ENCODE measurements at places on chromosomes 16 and 17. TPM values are rescaled to one million over a fixed set of nuclear protein-coding genes. Genes with fewer than 3 reads are reported as not detected.

Gene MYL11
- total RNA-seq, result 10.4 TPM

Gene VAT1L
- total RNA-seq, result 0.76 TPM

Gene KLHL10
- total RNA-seq, result not detected

Gene LUC7L3
- total RNA-seq, result 157 TPM

Gene ZFP3
- total RNA-seq, result 0.53 TPM

Gene NUTF2
- total RNA-seq, result 149 TPM

DNA sequence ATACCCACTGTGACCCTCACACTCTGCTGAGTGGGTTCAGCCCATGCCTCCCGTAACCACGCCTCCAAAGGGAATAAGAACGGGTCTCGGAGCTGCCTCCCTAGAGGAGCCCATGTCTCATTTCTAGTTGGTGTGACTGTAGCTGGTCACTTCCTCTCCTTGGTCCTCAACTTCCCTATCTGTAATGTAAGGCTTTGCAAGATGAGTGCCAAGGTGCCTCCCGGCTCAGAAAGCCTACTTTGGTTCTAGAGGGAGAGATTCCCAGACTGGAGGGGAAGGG lies 20.8 kb downstream of the C16orf74 start:
- no peak for DNase-seq
- H3K4me1 ChIP-seq, result peaks cover 13% of the 10 kb centered on the region
- no peak overlapping the region for H3K27ac ChIP-seq
- H3K4me3 ChIP-seq, result no peak overlapping the region
- peaks cover 3% of the 10 kb centered on the region for H3K27me3 ChIP-seq
- H3K36me3 ChIP-seq, result no peaks in the 10 kb centered on the region

- H3K4me1 ChIP-seq, result peaks cover 9% of the 10 kb centered on the region
- peaks cover 9% of the 10 kb centered on the region for H3K27me3 ChIP-seq
- DNase-seq, result no peak
- no peak overlapping the region for H3K4me3 ChIP-seq
- H3K36me3 ChIP-seq, result no peaks in the 10 kb centered on the region
Observed at GRCh38 chr17:34246446-34246845, 8.6 kb upstream of the CCL2 start.

- peak overlapping the region; percentile 8 for H3K27ac ChIP-seq
- DNase-seq, result no peak
- peaks cover 16% of the 10 kb centered on the region for H3K4me1 ChIP-seq
- H3K27me3 ChIP-seq, result no peaks in the 10 kb centered on the region
Observed at GRCh38 chr16:53515811-53516210, 12.8 kb upstream of the AKTIP start.

GRCh38 chr16:2827374-2827791 lies 2.7 kb upstream of the ZG16B start:
- H3K27me3 ChIP-seq, result peaks cover 14% of the 10 kb centered on the region
- no peak for DNase-seq

DNA sequence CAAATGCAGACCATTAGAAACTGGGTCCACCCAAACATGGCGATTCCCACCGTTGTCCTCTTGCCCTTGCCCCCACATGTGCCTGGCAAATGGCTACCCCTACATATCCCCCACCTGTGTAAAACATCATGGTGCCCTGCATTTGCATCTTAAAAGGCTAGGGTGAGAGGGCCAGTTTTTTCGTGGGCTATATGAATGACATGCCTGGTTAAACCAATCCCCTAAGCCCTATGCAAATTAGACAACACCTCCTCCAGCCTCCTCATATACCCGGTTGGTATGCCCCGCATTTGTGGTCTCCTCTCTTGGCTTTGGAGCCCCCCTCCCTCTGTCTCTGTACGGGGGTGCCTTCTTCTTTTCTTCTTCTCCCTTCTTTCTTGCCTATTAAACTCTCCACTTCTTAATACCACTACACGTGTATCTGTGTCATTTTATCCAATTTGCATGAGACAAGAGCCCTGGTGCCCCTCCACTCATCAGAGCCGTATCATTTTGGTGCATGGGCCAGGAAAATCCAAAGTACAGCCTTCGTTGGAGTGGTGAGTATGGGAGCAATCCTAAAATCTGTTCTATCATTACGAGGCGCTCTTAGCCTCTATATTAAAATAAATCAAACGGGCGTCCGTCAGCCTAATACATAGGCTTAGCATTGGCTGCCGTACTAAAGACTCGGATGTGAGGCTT lies 30.1 kb downstream of the QPRT start:
- peak overlapping the region; percentile 61 for H3K4me3 ChIP-seq
- H3K27me3 ChIP-seq, result peaks cover 4% of the 10 kb centered on the region
- no peaks in the 10 kb centered on the region for H3K36me3 ChIP-seq
- H3K4me1 ChIP-seq, result peaks cover 16% of the 10 kb centered on the region
- DNase-seq, result no peak

DNA sequence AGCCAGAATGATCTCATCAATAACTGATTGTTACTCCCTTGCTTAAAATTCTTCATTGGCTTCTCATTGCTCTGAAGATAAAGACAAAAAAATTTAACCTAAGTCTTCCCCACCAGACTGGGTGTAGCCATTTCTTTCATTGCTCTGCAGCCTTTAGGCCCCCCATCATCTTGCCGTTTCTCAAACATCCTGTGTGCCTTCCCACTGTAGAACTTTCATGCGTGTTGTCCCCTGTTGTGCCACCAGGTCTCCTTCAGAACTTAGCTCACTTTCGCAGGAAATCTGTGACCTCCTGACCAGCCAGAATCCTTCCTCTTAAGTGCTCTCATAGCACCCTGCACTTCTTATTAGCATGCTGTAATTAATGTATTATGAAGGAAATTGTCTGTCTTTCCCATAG lies 31.8 kb downstream of the TNRC6C start:
- peaks cover 3% of the 10 kb centered on the region for H3K36me3 ChIP-seq
- no peak for DNase-seq
- no peak overlapping the region for H3K4me3 ChIP-seq
- no peak overlapping the region for H3K27ac ChIP-seq
- H3K27me3 ChIP-seq, result no peaks in the 10 kb centered on the region

DNA sequence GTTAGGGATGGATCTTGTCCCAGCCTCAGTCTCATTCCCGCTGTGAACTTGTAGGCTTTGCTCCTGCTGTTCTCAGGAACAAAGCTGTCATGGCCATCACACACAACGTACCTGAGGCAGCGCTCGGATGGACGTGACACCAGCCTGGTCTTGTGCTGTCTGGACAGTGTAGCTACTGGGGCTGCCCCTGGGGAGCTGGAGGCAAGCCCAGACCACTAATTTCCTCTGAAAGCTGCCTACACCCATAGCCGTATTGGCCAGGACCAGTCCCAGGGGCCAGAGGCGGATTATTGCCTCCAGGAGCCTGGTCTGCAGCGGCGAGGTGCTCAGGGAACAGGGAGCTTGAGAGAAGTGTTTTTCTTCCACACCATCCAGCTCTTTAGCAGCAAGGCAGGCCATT lies 11.7 kb downstream of the ZNHIT3 start:
- peaks cover 19% of the 10 kb centered on the region for H3K4me1 ChIP-seq
- peaks cover 14% of the 10 kb centered on the region for H3K36me3 ChIP-seq
- H3K27me3 ChIP-seq, result no peaks in the 10 kb centered on the region
- no peak overlapping the region for H3K27ac ChIP-seq
- DNase-seq, result no peak
- no peak overlapping the region for H3K4me3 ChIP-seq

DNA sequence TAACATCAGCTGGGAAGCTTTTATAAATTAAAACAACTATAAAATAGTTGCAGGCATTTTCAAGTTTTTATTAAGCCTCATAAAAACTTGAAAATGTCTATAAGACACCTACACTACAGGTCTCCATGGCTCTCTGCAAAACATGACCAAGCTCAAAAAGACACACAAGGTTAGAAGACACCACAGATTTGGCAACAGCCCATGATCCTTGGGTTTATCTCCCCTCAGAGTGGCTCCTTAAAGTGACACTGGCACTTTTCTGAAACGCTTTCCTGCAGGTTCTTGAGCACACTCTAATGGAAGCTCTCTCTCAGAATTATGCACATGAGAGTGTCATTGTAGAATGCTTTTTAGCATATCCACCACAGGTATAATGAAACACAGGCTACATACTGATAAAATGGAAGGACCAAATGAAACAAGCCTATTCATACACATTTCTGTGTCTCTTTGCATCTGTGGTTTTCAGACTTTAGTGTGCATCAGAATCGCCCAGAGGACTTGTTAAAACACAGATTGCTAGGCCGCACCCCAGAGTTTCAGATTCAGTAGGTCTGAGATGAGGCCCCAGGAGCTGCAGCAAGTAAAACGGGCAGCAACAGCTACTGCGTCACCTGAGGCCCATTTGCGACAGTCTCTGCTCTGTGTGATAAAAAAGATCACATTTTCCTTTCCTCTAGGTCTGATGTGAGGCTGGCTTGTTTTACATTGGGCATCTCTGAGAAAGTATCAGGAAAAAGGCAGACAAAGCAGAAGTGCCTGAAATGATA lies 75.0 kb upstream of the WSB1 start:
- H3K36me3 ChIP-seq, result no peaks in the 10 kb centered on the region
- no peak for DNase-seq
- no peak overlapping the region for H3K27ac ChIP-seq
- no peaks in the 10 kb centered on the region for H3K27me3 ChIP-seq
- no peaks in the 10 kb centered on the region for H3K4me1 ChIP-seq
